ENCODE measurements at places on chromosomes 5 and 9. TPM values are rescaled to one million over a fixed set of nuclear protein-coding genes. Genes with fewer than 3 reads are reported as not detected.

Gene TMEM232
- 0.78 TPM for polyA plus RNA-seq

- peak; percentile 46 for DNase-seq
Observed at GRCh38 chr9:122218071-122218934, 10.5 kb downstream of the LHX6 start.

GRCh38 chr5:115526604-115527003 lies 18.0 kb downstream of the FEM1C start:
- no peak for DNase-seq

- no peak for DNase-seq
Observed at GRCh38 chr9:3124001-3124400, 280.1 kb upstream of the PUM3 start.

DNA sequence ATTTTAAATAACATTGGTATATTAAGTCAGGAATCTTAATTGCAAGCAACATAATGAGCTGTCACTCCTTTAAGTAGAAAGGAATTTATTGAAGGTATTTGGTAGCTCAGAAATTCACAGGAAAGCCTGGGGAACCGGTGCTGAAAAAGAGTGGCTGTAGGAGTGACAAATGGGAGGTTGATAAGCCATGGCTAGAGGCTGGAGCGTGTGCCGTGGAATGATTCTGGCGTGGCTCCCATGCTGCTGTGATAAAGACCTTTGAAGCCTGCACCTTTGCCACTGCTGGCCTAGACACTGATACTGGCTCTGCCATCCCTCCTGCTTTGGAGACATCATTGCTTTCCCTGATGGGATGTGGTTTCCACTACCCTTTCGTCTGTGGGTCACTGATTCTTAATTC lies 65.7 kb upstream of the ATG10 start:
- no peak for DNase-seq

- no peak for DNase-seq
Observed at GRCh38 chr5:75756211-75756610, 39.0 kb upstream of the POC5 start.

DNA sequence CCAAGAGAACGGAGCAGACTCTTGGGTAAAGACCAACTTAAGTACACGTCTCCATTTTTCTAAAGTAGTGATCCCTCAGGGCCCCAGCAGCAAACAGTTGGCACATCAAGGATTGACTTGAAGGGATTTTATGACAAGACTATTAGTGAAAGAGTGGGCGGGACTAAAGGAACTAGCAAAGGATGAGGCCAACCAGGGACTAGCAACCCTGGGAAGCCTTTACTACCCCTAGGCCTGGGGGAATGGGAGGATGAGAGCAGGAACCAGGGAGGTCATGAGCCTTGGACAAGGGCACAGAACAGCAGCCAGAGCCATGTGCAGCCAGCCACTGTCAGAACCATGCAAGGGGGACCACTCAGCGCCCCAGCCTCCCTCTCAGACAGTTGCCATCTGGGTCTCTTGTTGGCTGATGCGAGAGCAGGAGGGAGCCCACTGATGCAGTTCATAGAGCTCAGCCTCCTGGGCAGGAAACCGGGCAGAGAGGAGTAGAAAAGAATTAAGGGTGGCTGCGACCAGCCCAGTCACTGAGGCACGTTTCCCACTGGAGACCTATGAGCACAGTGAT lies 28.1 kb downstream of the TGFBI start:
- peak; percentile 39 for DNase-seq

GRCh38 chr5:149128023-149128875 lies 13.0 kb upstream of the ABLIM3 start:
- DNase-seq: peak; percentile 60

DNA sequence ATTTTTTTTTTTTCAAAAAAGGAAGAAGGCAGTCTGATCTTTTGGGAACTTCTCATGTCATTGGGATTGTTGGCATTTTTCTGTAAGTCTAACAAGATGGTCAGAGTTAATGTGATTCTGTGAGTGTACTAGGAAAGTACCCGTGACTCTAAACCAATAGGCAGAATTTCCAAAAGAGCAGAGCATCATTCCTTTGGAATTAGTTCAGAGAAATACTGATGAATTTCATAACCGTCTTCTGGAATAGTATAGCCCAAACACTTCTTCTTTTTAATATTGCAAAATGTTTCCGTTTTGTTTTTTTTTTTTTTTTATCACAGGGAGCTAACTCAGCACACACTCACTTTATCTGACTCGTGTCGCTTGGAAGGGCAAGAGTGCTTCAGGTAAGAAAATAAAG lies 407.4 kb downstream of the DTWD2 start:
- DNase-seq: peak; percentile 59

GRCh38 chr9:115263371-115264075 lies 145.6 kb upstream of the TNC start:
- peak; percentile 75 for DNase-seq

DNA sequence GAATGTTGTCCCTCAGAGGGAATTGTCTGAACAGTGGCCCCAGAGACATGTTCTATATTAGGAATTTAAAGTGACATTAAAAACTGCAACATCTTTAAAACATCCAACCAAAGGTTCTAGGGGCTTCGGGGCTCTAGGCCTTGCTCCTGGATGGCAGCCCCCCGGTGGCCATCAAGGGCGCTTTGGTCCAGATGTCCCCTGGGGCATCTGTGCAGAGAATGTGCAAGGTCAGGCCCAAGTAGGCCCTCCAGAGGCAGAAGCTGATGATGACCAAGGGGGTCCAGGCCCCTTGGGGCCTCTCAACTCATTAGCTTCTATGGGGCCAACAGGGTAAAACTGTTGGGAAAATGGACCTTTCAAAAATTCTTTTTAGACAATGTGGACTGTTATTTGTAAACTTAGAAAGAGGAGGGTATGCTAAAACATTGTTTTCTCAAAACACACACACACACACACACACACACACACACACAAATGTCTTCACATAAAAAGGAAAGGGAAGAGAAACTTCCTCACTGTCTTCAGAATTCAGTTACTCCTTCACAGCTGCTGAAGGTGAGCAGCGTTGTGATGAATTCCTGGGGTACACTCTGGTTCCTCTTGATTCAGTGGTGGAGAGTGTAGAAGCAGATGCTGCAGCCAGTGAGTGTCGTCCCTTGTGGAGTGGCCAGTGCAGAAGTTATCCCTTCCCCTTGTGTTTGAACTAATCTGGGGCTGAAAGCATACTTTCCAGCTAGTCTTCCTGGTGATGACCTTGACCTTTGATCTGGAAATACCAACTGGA lies 125.2 kb downstream of the WDR41 start:
- no peak for DNase-seq

DNA sequence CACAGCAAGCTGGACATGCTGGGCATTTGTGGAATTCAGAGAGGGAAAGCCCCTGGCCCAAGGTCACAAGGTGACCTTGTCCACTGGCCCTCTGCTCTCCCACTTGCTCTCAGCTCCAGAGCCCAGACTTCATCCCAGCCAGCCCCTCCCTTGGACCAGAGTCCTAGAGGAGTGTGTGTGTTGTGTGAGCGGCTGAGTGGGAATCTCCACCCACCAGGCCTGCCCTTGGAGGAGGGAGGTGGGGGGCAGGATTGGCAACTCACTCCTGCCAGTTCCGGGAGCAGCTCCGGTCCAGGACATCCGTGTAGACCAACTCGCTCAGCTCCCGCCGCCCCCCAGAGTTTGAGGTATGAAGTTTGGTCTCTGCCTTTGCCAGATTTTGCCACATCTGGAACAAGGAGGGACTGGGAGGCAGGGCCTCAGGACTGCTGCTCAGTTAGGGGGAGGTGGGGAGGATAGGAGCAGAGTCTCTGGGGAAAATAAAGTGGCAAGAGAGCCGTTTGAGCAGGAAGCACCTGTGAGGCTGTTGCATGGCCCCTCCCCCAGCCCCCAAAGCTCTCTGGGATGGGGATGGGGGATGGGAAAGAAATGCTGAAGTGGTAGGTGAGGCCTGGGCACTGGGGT lies 1.4 kb downstream of the MZB1 start:
- peak; percentile 36 for DNase-seq

Gene PCDHB15
- polyA plus RNA-seq: 1.5 TPM

- DNase-seq: no peak
Observed at GRCh38 chr5:142262683-142263082, 62.1 kb downstream of the SPRY4 start.

GRCh38 chr5:124701873-124702425 lies 44.5 kb downstream of the ZNF608 start:
- DNase-seq: no peak

DNA sequence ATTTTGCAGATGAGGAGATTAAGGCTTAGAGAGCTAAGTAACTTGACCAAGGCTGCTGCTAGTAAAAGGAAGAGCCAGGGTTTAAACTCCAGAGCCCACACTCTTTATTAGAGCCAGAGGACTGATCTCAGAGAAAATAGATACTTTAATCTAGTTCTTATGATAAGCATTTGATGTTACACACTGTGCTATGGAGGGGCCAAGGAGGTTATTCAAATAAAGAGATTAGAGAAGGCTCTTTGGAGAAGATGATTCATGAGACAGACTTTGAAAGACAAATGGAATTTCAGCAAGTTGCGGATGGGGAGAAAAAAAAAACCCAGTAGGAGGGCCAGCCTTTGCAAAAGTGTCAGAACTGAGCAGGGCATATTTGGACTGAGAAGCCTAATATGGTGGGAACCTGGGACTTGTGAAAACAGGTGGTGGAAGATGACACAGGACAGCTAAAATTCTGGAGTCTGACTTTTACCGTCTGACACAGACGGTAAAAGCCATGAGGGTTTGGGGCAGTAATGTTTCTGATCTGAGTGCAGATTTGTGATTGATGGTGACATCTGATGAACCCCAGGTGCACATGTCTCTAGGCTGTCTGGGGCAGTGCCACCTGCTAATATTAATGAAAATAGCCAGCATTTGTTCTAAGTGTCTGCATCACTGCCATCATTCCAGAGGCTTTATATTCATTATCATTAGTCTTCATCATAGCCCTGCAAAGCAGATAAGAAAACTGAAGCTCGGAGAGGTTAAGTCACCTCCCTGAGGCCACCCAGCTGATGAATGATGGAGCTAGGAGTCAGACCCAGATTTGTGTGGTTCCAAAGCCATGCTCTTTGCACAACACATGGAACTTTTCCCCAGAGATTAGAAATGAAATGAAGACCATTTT lies 65.3 kb upstream of the CXCL14 start:
- DNase-seq: no peak

DNA sequence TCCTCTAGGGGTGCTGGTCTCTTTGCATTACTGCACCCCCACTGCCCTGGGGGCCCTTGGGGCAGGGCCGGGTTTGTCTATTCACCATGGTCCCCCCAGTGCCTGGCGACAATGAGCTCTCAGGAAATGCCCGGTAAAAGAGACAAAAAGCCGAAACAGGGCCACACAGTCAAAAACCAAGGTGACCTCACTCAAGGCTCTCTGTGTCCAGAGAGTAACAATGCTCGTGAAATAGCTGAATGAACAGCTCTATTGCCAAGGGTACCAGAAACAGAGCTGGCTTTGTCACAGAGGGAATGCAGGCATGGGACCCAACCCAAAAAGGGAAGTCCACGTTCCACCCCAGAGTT lies 16.0 kb downstream of the SH3PXD2B start:
- peak; percentile 43 for DNase-seq

Gene GCNT4
- 1.7 TPM for polyA plus RNA-seq

GRCh38 chr5:58462623-58463230 lies 2.8 kb upstream of the PLK2 start:
- DNase-seq: peak; percentile 70

Gene SLC6A19
- polyA plus RNA-seq: not detected

- DNase-seq: no peak
Observed at GRCh38 chr5:138743484-138743883, 9.7 kb upstream of the CTNNA1 start.

DNA sequence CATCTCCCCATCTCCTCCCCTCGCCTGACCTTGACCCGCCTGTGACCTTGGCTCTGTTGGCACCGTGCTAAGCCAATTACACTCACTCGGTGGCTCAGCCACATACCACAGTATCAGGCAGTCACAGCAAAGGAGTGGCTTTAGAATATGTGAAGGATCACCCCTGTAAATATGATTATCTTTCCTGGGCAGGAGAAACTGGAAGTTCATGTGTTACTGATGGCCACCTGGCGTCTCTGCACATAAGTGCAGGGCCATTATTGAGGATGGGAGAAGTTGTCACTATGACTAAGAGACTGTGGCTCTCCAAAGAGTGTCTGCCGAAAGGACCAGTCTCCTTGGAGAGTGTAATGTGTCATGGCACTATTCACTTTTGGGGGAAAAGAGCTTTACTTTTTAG lies 116.9 kb upstream of the S1PR3 start:
- peak; percentile 12 for DNase-seq

DNA sequence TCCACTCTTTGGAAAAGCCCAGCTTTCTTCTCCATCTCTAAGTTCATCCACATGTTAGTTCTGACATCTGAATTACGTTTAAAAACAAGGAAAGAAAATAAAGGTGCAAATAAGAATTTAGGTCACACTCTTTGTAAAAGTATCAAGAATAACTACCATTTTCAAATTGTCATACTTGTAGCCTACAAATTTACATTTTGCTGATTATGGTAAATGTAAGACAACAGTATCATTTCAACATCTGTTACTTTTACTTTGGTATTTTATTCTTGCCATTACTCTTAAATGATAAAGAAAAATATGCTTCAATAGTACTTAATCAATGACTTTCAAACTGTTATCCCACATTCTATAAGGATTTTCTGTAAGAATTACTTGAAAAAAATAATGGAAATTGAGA lies 9.8 kb upstream of the PURA start:
- no peak for DNase-seq

Gene PTGER4
- polyA plus RNA-seq: 0.41 TPM

DNA sequence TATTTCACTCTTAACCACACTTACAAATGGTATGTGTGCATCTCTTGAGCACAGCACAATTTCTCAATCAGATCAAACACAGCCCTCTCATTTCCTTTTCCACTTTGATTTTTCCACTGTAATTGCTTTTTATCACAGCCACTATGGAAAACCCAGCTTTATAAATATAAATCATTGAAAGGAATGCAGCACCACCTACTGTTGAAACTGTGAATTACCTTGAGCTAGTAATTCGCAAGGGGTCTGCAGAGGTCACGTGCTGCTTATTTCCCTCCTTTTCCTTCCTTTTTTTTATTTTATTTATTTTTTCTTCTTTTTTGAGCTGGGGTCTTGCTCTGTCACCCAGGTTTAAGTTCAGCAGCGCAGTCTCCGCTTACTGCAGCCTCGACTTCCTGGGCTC lies 76.9 kb downstream of the CDH6 start:
- peak; percentile 32 for DNase-seq

Gene OTULINL
- 0.23 TPM for polyA plus RNA-seq

DNA sequence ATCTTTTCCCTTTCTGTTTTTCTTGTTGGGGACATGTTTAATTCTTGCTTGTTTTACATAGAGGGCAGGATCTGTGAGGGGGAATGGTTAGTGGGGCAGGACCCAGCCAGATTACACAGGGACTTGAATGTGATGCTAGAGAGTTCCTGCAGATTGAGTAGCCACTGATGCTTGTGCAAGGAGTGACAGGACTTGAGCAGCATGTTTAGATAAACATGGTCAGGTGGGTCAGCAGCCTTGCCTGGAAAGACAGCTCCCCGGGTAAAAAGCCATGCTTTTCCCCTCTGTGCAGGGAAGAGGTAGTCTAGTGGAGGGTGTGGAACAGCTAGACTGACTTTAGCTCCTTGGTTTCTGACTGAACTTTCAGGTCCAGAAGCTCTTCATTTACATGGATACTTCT lies 261.2 kb downstream of the AOPEP start:
- no peak for DNase-seq

DNA sequence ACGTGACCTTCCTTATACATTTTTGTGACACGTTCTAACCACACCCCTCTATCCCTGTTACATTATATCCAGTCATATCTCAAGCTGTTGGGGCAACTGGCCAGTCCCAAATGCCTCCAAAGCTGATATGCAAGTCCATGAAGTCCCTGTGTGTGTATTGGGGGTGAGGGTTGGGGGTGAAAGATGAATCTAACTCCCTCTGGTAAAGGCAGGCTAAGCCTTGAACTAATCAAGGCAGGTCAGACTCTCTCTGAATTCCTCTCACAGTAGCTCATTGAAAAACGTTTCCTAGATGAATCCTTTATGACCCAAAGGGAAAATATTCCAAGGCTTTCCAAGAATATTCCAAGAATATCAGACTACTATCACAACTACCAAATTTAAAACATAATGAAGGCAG lies 174.4 kb downstream of the MUSK start:
- peak; percentile 46 for DNase-seq

Data from GM23248 (cell line).